ENCODE measurements at places on chromosomes 2 and 18.

GRCh38 chr2:230980468-230980867 lies 15.5 kb upstream of the SPATA3 start:
- DNase-seq: no peak

DNA sequence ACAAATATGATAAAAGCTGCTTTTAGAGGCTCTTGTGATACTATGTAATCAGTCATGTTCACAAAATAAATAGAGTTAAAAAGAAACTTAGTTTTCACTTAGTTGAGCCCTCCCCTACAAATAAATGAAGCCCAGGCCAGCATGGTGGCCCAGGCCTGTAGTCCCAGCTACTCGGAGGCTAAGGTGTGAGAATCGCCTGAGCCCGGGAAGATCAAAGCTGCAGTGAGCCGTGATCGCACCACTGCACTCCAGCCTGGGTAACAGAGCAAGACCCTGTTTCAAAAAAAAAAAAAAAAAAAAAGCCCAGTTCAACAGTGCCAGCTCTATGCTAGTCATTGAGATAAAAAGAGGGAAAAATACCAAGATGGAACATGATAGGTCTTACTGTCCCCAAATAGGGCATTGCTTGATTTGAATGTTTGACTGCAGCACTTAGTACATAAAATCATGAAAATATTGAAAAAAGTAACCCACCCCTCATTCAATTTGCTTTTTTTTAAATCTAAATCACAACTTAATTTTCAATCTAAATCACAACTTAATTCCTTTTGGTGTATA lies 1.5 kb downstream of the ASNSD1 start:
- DNase-seq: no peak

GRCh38 chr2:65562890-65563289 lies 130.5 kb upstream of the SPRED2 start:
- no peak for DNase-seq

GRCh38 chr18:9867071-9867594 lies 18.6 kb upstream of the TXNDC2 start:
- peak; percentile 79 for DNase-seq

GRCh38 chr18:44170208-44170880 lies 510.3 kb upstream of the SETBP1 start:
- no peak for DNase-seq

DNA sequence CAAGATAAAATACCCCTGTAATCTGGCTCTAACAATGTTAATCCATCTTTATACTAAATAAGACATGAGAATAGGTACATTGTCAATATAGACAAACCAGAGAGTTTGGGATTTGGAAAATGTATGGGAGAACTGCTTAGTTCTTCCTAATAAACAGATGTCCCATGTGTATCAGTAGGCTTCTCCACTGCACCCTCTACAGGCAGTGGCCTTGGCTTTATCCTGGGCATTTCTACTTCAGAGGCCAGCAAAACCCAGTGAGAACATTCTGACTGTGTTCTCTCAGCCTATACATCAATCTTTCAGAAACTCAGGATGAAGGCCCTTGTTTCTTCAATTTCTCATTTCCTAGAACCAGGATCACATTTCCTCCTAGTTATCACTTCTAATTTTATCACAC lies 1167.5 kb upstream of the ACVR2A start:
- peak; percentile 0 for DNase-seq

- DNase-seq: no peak
Observed at GRCh38 chr2:148653437-148653836, 8.9 kb downstream of the EPC2 start.

- no peak for DNase-seq
Observed at GRCh38 chr2:170823088-170823897, 6.6 kb downstream of the GAD1 start.

DNA sequence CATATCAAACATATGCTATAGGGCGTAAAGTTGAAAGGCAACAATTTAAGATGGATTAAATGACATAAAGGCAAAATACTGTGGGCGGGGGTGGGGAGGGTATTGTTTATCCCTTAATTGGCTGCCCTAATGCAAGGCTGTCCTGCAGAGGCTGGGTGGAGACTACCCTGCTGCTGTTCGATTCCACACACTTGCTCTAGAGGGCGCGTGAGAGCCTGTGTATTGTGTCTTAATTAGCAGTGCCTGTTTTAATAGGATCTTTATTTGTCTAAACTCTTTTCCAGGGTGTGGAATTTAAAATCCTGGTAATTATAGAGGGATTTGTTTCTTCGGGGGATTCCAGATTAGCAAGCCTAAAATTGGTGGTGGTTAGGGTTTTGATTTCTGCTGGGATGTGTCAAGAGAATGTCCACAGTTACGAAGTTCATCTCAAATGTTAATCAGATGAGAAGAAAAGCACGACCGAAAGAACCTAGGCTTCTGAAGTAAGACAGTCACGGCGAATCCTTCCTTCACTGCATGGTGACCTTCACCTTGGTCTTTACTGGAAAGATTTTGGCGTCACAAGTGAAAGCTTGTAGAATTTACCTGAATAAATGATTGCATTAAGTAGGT lies 103.5 kb upstream of the MAP3K20 start:
- DNase-seq: peak; percentile 76

DNA sequence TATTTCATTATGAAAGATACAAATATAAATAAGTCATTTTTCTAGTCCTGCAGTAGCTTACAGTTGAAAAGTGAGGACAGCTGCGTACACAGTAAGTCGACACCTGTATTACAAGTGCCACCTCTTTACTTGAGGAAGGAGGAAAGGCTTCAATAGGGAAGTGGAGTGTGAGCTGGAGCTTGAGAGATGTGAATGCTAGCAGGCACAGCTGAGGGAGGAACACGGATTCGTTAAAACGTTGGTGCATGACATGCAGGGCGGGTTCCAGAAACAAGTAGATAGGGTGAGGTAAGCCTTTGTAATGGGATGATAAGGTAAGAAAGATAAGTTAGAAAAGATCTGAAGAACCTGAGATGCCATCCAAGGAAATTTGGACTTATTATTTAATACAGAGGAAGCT lies 98.1 kb upstream of the CSRNP3 start:
- peak; percentile 99 for DNase-seq

DNA sequence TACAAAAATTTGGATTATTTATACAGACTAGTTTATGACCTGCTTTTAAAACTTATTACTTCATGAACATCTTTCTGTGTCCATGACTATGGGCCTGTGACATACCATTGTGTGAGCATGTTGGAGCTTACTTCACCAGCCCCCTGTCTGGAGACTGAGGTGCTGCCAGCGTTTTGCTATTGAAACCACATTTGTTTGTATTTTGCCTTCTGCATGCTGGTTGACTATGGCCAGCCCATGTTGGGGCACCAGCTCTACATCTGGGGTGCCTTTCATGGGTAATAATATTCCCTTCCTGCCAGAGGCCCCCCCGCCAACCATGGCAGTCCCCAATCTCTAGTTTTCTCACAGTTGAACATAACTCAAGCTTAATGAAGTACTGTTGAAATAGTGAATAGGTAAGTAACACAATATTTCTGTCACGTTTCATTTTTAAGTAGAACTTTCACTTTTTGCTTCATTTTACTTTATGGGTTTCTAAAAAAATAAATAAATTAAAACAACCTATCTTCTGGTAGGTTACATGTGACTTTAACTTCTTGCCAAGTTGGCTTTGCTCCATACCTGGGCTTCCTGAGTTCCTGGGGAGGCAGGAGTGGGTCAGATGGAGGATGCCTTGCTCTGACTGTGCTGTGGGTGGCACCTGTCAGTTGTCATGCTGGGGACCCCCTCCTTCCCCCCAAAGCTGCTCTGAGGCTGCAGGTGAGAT lies 63.9 kb downstream of the DGKD start:
- no peak for DNase-seq

DNA sequence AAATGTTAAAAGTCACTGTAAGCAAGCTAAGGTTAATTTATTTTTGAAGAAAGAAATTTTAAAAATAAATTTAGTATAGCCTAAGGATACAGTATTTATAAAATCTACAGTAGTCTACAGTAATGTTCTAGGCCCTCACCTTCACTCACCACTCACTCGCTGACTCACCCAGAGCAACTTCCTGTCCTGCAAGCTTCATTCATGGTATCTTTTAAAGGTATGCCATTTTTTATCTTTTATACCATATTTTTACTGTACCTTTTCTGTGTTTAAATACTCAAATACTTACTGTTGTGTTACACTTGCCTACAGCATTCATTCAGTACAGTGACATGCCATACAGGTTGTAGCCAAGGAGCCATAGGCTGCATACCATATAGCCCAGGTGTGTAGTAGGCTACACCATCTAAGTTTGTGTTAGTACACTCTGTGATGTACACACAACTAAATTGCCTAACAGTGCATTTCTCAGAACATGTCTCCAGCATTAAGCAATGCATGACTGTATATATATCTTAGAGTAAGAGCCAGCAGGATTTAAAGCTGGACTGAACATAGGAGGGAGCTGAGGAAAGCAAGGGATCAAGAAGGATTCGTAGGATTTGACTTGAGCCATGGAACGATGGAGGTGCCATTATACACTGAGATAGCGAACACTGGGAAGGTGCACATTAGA lies 83.1 kb upstream of the KLF7 start:
- DNase-seq: peak; percentile 32

GRCh38 chr2:118644190-118644589 lies 203.3 kb downstream of the EN1 start:
- no peak for DNase-seq

GRCh38 chr2:68352651-68353391 lies 12.3 kb upstream of the PLEK start:
- no peak for DNase-seq

GRCh38 chr2:42897358-42897757 lies 105.0 kb upstream of the HAAO start:
- DNase-seq: peak; percentile 45

GRCh38 chr2:205500951-205501350 lies 181.3 kb upstream of the NRP2 start:
- no peak for DNase-seq

GRCh38 chr2:120878970-120879369 lies 143.3 kb downstream of the GLI2 start:
- no peak for DNase-seq

GRCh38 chr2:241496003-241496707 lies 12.2 kb downstream of the STK25 start:
- no peak for DNase-seq

- no peak for DNase-seq
Observed at GRCh38 chr2:60699617-60700016, 56.5 kb upstream of the PAPOLG start.

DNA sequence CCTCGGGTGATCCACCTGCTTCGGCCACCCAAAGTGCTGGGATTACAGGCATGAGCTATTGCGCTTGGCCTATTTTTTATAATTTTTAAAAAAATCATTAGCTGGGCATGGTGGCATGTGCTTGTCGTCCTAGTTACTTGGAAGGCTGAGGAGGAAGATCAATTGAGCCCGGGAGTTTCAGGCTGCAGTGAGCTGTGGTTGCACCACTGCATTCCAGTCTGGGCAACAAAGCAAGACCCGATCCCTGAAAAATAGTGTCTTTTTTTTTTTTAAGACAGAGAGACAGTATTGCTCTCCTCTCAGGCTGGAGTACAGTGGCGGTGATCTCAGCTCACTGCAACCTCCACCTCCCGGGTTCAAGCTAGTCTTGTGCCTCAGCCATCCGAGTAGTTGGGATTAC lies 4.8 kb downstream of the SSB start:
- DNase-seq: no peak

- no peak for DNase-seq
Observed at GRCh38 chr2:60478660-60479059, 74.8 kb downstream of the BCL11A start.

DNA sequence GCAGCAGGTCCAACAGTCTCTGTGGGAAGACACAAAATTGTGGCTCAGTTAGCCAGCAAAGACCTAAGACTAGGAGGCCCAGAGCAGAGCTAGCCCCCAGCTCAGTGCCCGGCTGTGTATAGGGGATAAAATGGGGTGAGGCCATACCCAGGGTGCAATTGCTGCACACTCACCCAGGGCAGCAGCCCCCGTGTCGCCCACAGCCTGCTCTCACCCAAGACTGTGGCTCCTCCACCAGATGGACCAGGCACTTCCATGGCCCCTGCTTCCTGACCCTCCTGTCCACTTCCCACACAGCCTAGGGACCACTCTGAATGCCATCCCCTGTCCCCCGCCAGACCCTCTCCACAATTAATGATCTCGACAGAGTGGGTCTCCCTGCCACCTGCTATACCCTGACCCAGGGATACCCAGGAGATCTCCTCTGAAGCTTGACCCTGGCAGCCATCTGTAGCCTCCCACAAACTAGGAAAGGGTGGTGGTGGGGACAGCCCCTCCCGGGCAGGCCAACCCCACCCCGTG lies 85.7 kb downstream of the HS1BP3 start:
- DNase-seq: no peak

GRCh38 chr2:238484522-238485452 lies 58.1 kb downstream of the ASB1 start:
- peak; percentile 23 for DNase-seq

GRCh38 chr2:161077367-161078210 lies 82.6 kb upstream of the TANK start:
- DNase-seq: no peak

DNA sequence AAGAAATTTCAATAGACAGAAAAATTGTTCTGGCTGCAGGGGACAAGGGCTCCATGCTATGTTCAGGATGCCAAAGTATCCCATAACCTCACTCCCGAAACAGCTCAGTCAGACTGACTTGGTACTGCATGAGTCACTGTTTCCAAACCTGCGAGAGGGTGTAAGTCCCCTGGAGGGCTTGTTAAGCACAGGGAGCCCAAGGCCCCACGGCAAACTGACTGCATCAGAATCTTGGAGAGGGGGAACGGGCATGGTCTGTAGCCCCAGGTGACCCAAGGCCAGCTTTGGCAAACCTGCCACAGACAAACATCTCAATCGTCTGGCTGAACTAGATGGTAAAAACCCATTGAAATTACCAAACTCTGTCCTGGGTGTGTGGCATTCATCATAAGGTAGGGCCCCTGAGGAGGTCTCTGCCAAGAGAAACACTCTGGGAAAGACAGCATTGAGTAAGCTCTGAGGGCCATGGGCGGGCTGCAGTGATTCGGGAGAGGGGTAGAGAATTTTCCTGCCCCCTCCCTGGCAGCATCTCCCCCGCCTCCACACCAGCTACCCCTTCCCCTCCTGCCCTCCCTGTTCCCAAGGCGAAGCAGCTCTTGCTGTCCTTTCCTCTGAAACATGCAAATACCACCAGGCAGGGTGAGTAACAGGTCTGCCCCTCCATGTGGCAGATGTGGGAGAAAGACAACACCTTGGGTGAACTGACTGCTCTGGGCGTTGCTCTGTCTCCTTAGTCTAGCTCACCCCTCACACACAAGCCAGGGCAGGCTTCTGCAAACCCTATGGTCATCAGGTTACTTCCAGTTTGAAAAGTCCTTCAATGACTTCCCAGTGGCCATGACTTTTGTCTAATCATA lies 274.7 kb upstream of the SIX2 start:
- DNase-seq: no peak

DNA sequence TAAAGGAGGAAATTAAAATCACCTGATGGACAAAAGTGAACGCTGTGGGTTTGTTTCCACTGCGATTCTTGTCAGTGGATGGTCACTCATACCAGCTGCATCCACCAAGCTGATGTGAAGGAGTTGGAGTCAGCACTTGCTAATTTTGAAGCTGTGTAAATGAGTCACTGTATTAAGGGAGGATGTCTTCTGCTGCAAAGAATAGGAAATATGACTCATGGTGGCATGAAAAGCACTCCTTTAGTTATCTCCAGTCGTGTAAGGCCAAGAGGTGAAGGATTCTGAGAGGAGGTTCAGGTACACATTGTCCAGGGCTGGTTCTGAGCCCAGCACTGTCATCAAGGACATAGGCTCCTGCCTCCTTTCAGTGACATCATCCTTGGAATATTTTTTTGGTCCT lies 71.7 kb upstream of the SKOR2 start:
- no peak for DNase-seq

Measured in DMS53 (cell line).